ENCODE measurements at places on chromosomes 5 and 9.

DNA sequence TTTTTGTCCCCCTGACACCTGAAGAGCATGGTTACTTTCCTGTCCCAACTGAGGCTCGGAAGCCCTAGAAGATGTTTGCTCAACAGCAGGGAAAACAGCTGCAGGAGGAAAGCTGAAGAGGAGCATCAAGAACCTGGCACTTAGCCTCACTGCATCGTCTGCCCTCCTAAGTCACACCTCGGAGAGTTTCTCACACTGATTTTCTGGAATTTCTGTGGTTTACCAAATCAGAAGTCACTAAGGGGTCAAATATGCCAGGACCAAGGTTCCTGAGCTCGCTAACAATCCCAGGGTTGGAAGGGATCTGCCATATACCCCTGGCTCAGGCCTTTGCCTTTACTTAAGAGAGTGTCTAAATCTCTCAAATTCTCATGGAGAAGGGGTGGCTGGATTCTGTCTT, 5.3 kb downstream of the IL12B start:
- no peak for DNase-seq

DNA sequence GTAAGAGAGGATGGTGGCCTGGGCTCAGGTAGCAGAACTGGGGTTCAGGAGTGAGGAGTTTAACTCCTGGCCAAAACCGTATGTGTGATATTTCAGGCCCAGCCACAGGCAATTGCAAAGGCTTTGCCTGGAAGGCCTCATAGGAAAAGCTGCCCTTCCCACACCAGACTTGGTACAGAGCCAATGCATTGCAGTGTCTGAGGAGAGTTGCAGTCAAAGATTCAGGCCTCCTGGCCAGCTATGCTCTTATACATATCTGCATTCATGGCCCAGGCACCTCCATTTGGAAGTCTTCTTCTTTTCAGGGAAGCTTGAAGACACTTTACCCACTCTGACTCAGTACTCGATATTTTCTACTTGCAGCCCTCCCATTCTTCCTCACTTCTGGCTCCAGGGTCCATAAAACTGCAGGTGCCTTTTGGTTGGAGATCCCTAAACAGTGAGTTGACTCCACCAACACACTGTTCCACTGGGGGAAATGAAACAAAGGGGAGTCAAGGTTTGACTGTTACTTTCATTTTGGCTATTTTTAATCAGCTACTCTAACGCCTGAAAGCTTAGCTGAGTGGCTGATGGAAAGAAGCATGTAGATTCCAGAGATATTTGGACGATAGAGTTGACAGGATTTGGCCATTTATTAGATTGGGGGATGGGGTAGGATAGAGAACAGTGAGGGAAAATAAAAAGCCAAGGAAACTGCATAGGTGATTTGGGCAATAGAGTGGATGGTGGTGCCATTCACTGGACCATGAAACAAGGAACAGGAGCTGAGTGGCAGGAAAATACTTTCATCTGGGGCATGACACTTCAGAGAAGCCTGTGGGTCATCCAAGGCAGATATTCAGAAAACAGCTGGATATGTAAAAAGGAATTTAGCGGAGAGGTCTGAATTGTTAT, 30.6 kb upstream of the IL33 start:
- DNase-seq, result no peak

DNA sequence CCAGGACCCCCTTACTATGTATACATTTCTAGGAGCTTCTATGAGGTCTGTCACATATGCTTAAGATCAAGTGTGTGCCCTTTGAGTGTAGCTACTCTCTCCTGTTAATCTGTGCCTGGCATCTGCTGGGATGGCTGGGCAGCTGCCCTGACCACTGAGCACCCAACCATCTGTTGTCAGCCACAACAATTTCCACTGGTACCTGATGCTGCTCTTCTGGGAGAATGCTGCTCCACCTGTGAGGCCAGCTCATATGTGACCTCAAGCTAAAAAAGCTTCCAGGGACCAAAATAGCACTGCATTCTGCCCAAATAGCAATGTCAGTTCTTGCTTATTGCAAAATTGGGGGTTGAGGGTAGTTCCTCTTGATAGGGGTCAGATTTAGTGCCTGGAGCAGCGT, 595.6 kb downstream of the RAB3C start:
- DNase-seq, result no peak

DNA sequence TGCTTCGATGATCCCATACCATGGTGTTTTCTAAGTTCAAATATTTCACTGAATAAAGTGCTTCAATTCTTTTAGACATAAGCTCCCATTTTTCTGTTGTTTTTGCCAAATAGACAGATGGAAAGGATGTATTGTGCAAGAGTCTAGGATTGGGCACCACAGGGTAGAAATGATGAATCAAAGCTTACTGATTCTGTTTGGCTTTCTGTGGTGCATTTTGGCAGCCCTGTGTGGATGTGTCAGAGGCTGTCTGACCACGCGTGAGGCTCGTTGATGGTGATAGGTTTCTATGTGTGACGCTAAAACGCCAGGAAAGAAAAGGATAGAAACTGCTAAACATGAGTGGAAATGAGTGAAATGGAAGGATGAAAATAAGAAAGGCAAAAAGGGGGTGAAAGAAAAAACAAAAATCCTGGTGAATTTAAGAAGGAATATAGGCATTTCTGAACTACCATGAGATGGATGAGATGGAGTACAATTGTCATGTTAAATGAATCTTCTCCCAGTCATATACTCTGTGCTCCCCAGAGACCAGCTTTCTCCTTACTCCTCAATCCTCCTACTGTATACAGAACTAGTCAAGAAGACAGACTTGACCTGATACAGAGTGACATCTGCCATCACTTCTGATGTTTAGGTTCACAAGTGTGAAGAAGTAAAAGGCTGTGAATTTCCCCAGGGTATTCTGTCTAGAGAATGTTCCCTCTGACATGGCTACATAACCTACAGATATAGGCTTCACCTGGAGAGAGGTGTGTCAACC, 54.4 kb downstream of the ANKH start:
- DNase-seq, result no peak

DNA sequence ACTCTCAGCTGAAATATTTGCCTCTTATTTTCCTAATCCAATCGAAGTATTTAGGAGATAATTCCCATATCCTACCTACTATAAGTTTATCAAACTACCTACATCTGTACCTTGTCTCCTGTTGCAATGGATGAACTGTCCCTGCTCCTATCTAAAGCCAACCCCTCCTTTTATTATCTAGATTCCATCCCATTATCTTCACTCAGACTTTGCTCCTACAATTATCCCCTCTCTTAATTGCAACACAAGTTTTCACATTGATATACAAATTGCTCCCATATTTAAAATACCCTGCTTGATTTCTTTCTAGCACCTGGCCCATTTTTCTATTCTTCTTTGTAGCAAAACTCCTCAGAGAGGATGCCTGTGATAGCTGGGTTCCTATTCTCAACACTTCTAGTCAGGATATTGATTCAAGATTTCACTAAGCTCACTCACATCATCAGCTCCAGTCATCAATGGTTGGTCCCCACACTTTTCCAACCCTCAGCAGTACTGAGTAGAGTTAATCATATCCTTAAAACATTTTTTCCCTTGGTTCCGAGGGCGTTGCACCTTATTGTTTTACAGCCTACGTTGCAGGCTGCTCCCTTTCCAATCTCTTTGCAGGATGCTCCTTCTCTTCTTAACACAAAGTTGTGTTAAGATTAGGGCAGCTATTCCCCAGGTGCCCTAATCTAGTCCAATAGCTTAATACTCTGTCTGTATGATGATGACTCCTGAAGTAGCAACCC, 177.8 kb upstream of the PTGER4 start:
- no peak for DNase-seq

GRCh38 chr5:66923922-66924321, 272.7 kb downstream of the CD180 start:
- no peak for DNase-seq

- DNase-seq, result no peak
Observed at GRCh38 chr5:157767689-157768088, 24.2 kb downstream of the LSM11 start.

GRCh38 chr9:92668746-92669526, 995 bp downstream of the IPPK start:
- peak; percentile 63 for DNase-seq

DNA sequence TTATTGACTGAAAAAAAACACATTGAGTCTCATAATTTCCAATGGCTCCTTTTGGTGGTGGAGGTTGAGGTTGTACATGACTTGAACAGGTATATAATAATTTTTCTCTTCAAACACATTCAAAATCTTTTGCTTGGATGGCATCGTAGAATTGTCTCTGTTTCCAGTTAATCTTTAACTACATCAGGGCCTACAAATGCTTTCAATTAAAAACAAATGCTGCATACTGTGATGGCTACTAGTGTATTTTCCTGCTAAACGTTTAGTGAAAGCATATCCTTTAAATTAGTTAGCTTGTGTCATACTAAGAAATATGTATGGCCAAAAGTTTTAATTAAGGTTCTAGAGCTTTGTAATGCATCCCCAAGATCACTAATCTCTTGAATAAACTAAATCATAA, 313.8 kb downstream of the SLF1 start:
- no peak for DNase-seq

GRCh38 chr5:97004423-97005060, 68.7 kb downstream of the LNPEP start:
- no peak for DNase-seq

GRCh38 chr5:139064613-139065012, 133.6 kb downstream of the SIL1 start:
- DNase-seq, result peak; percentile 29

- peak; percentile 13 for DNase-seq
Observed at GRCh38 chr5:124718380-124718789, 28.1 kb downstream of the ZNF608 start.

- DNase-seq, result no peak
Observed at GRCh38 chr9:118829334-118829733, 539.9 kb downstream of the BRINP1 start.

GRCh38 chr5:93909356-93909755, 168.0 kb upstream of the POU5F2 start:
- DNase-seq, result no peak

DNA sequence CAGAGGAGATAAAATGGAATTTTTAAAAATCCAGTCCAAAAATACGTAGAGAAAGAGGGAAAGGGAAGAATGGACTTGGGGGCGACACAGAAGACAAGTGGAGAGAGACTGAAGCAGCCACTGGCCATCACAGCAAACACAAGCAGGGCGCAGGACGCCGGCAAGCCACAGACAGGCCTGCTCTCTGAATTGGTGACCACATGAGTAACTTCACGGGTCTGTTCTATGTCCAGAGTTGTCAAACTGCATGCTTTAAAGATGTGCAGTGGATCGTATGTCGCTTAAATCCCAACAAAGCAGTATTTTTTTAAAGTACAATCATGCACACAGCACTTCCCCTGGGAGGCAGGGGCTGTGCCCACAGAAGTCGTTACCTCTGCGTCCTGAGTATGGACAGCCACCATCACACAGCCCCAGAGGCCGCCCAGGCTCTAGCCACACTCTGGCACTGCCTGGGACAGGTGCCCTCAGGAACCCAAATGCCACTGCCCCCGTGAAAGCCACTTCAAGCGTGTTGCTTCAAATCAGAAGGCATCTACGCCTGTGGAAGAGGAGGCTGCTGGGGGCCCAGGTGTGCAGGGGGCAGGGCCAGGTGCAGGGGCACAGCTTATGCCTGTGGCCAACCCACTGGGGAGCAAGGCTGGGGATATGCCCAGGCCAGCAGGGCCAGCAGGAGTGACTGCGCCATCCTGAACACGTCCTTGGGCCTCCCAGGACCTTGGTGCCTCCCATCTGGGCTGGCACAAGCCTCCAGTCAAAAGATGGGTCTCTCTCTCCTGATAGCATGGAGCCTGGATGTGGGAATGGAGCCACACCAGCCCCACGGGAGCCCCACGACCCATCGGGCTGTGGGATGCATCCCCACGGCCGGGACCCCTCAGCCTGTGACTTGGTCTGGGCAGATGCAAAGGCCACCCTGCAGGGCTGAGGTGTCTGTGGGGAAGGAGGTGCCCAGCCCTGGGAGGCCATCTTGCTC, 5.9 kb upstream of the LRRC14B start:
- DNase-seq, result no peak

- DNase-seq, result no peak
Observed at GRCh38 chr5:157596487-157596886, 20.9 kb upstream of the ADAM19 start.

GRCh38 chr5:95087816-95088317, 197.0 kb downstream of the MCTP1 start:
- DNase-seq, result no peak

DNA sequence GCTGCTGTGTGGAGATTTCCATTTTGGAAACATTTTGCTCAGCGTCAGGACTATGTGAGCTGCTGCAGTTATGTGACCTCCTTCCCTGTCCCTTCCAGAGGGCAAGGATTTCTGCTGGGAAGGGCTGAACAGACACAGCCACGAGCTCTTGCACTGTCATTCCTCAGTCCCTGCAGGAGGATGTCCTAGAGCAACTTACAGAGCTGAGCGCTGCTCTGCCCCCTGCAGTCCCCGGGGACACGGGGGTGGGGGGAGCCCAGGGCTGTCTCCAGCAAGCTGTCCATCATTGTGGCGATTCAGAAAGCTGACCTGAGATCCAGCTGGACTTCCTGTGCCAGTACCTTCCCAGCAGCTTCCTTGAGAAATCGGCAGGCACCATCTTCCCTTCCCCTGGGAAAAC, 28.0 kb upstream of the MAP1B start:
- DNase-seq, result peak; percentile 83

GRCh38 chr5:96093340-96093739, 131.7 kb upstream of the ELL2 start:
- no peak for DNase-seq

- DNase-seq, result no peak
Observed at GRCh38 chr5:134905246-134905996, 490 bp downstream of the PCBD2 start.

DNA sequence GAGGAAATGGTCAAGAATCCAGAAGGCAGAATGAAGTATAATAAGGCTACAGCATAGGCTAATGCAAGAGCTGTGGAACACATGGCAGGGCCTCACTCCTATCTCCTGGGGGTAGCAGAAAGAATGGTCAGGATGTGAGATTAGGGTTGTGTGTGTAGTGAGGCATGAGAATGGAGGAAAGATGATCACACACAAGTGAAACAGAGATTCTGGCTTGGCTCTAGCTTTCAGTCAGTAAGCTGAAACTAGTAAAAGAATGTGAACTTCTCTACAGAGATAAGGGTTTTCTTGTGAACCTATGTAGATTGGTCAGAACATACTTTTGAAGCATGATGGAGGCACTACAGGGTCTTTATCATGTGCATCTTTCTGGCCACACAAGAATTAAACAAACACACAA, 298.8 kb downstream of the ASTN2 start:
- no peak for DNase-seq

GRCh38 chr5:119411361-119412278, 40.7 kb upstream of the HSD17B4 start:
- peak; percentile 84 for DNase-seq

GRCh38 chr9:134809292-134809691, 71.3 kb upstream of the FCN2 start:
- DNase-seq, result no peak

DNA sequence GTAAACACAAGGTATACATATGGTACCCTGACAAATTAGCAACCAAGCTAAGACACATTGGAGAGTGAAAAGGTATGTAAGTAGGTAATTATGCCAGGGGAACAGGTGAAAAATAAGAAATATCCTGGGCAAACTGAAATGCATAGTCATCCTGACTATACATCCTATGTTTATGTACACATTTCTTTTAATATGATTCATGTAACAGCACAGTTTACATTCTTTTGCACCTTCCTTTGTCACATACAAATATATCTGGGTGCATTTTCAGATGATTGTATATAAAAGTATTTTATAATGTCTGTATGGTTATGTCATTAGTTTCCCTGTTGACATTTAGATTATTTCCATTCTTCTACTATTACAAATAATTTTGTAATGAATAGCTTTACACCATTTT, 1146.9 kb downstream of the EFNA5 start:
- DNase-seq, result no peak

Measured in endodermal cell (in vitro differentiated cells).